ENCODE measurements at places on chromosomes 11 and 22. TPM values are rescaled to one million over a fixed set of nuclear protein-coding genes. Genes with fewer than 3 reads are reported as not detected.

- no peaks in the 10 kb centered on the region for H3K36me3 ChIP-seq
- DNase-seq: no peak
- no peaks in the 10 kb centered on the region for H3K27me3 ChIP-seq
- no peak overlapping the region for H3K27ac ChIP-seq
Observed at GRCh38 chr11:126188332-126189108, 22.9 kb downstream of the RPUSD4 start.

- H3K4me3 ChIP-seq: no peak overlapping the region
- H3K4me1 ChIP-seq: peaks cover 21% of the 10 kb centered on the region
- H3K27ac ChIP-seq: no peak overlapping the region
Observed at GRCh38 chr11:76067099-76067498, 139.2 kb downstream of the WNT11 start.

Gene TSSK2
- 0.59 TPM for total RNA-seq

Gene NFAM1
- 1.4 TPM for total RNA-seq

DNA sequence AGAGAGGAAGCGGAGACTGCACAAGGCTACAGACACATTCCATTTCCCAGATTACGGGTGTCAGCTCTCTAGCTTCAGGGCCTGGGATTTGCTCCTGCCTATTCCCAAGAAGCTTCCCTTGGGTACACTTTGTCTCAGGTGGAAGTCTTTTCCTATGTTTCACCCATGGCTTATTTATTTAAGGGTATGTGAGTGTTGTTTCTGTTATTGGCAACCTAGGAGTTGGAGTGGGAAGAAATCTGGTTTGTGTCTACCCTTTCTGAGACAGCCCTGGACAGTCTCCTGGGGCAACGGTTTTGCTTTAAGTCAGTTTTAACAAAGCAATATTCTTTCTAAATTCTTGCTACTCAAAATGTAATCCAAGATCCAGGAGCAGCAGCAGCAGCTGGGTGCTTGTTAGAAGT is 127.0 kb downstream of the MICAL2 start:
- H3K4me1 ChIP-seq: peaks cover 48% of the 10 kb centered on the region
- peak overlapping the region; percentile 41 for H3K27ac ChIP-seq
- peak; percentile 26 for DNase-seq
- H3K27me3 ChIP-seq: no peaks in the 10 kb centered on the region

- H3K4me1 ChIP-seq: no peaks in the 10 kb centered on the region
- H3K27ac ChIP-seq: no peak overlapping the region
- no peak for DNase-seq
- H3K27me3 ChIP-seq: no peaks in the 10 kb centered on the region
- H3K36me3 ChIP-seq: no peaks in the 10 kb centered on the region
Observed at GRCh38 chr11:35334385-35335090, 84.8 kb downstream of the SLC1A2 start.

DNA sequence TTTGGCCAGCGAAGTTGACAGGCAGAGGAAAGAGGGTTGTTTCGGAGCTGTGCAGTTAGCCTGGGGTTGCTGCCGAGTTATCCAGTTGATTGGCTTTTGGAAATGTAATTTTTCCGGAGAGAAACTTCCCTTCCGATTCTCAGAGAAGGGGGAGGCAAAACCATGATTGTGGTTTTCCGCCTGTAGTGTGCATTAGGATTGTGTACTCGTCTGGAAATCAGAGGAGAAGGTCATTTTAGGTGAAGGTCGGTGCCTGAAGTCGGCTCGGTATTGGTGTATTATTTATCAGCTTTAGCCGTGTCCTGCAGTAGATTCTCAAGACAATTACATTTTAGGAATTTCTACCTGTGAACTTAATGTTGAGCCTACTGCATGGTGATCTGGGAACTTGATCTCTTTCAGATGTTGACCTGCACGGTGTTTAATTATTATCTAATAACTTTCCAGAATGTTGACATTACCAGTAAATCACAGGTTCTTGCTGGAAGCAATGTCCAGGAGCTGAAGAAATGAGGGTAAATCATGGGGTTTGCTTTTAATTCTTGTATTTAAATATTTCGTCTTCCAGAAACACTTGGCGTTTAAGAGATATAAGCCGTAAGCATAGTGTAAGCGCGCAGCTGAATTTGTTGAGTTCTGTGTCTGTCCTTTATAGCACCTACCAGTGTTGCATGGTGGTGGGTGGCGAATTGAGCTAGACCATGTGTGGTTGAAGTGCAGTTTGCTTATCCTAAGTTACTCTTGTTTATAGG is 1.3 kb downstream of the ARHGEF12 start:
- peaks cover 41% of the 10 kb centered on the region for H3K4me1 ChIP-seq
- H3K4me3 ChIP-seq: peak overlapping the region; percentile 65
- H3K27ac ChIP-seq: peak overlapping the region; percentile 99
- H3K27me3 ChIP-seq: no peaks in the 10 kb centered on the region

- H3K27me3 ChIP-seq: no peaks in the 10 kb centered on the region
- H3K4me1 ChIP-seq: no peaks in the 10 kb centered on the region
- H3K36me3 ChIP-seq: no peaks in the 10 kb centered on the region
- H3K4me3 ChIP-seq: no peak overlapping the region
- no peak overlapping the region for H3K27ac ChIP-seq
Observed at GRCh38 chr11:129323896-129324502, 51.6 kb upstream of the BARX2 start.

Gene TEX54
- not detected for total RNA-seq

Gene MRGPRX3
- total RNA-seq: not detected

Gene NPAS4
- total RNA-seq: not detected

Gene APOBEC3C
- 8.4 TPM for total RNA-seq

GRCh38 chr22:39943953-39944872 is 16.0 kb upstream of the TMA7B start:
- DNase-seq: no peak
- no peaks in the 10 kb centered on the region for H3K36me3 ChIP-seq
- H3K27me3 ChIP-seq: no peaks in the 10 kb centered on the region
- peaks cover 68% of the 10 kb centered on the region for H3K4me1 ChIP-seq
- H3K4me3 ChIP-seq: no peak overlapping the region

Gene NAGA
- total RNA-seq: 37.3 TPM

DNA sequence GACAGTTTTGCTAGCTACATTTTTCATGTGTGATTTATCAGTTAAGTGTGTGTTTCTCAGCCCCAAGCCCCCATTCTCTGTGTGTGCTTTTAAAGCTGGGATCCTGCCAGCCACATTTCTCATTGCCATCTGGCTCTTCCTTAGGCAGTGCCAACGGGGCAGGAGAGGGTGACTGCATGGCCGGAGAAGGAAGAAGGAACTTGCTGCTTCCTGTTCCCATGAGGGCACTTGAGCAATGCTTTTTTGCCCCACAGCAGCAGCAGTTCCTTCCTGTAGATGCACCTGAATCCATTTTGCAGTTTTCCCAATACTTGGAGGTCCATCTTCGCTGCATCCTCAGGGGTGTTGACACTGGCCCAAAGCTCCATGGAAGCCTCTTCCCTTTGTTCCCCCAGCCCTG is 37.5 kb downstream of the TNRC6B start:
- H3K36me3 ChIP-seq: no peaks in the 10 kb centered on the region
- H3K27ac ChIP-seq: no peak overlapping the region
- H3K4me3 ChIP-seq: no peak overlapping the region

GRCh38 chr11:1786466-1786865 is 22.7 kb upstream of the CTSD start:
- no peaks in the 10 kb centered on the region for H3K4me1 ChIP-seq
- no peaks in the 10 kb centered on the region for H3K27me3 ChIP-seq
- H3K27ac ChIP-seq: no peak overlapping the region
- H3K36me3 ChIP-seq: no peaks in the 10 kb centered on the region

Gene KDM4D
- total RNA-seq: 1.2 TPM

Gene PIH1D2
- total RNA-seq: 12.8 TPM

Gene TESMIN
- 10.6 TPM for total RNA-seq

DNA sequence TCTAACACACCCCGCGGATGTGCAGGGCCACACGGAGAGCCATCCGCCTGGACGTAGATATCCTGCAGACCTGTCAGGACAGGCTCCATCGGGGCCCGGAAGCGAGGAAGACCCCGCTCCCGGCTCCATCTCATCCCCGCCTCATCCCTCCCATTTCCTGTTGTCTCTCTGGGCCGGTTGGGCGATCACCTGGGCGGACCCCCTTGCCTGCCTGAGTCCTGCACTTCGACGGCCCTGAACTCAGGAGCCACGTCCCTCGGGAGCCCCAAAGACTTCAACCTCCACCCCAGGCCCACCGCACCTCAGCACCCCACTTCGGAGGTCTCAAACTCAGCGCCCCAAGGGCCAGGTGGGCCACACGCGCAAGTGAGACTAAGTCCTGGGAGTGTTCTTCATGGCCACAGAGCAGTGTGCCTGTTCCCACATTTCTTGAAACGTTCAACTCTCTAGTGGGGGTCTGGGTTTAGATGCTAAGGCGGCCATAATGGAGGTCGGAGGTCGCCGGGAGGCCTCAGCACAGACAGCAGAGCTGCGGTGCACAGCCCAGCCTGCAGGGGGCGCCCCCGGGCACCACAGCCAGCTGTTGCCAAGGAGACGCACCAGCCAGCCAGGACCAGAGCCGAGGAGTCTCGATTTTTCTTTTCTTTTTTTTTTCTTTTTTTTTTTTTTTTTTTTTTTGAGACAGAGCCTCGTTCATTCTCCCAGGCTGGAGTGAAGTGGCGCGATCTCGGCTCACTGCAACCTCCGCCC is 26.0 kb upstream of the FADD start:
- H3K4me1 ChIP-seq: no peaks in the 10 kb centered on the region
- H3K36me3 ChIP-seq: no peaks in the 10 kb centered on the region
- H3K4me3 ChIP-seq: no peak overlapping the region
- no peak overlapping the region for H3K27ac ChIP-seq

Gene TRIM51
- not detected for total RNA-seq

DNA sequence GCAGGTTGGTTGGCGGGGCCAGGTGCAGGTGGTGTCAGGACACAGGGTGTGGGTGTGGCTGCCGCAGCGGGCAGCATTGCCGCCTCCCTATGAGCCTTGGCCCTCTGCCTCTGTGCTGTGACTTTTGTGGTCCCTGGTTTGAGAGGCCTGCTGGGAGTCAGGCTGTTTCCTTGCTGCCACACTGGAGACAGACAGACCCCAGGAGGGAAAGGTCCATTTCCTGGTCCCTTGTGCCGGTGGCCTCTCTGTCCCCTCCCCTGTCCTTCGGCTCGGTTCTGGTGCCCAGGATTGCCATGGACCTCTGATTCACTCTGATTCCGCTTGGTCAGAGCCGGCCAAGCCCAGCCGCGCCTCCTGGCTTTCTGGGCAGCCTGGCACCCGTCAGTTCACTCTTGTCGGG is 196.9 kb downstream of the TBC1D22A start:
- H3K27ac ChIP-seq: no peak overlapping the region
- no peak for DNase-seq
- no peaks in the 10 kb centered on the region for H3K27me3 ChIP-seq
- no peak overlapping the region for H3K4me3 ChIP-seq
- H3K4me1 ChIP-seq: no peaks in the 10 kb centered on the region
- H3K36me3 ChIP-seq: no peaks in the 10 kb centered on the region

DNA sequence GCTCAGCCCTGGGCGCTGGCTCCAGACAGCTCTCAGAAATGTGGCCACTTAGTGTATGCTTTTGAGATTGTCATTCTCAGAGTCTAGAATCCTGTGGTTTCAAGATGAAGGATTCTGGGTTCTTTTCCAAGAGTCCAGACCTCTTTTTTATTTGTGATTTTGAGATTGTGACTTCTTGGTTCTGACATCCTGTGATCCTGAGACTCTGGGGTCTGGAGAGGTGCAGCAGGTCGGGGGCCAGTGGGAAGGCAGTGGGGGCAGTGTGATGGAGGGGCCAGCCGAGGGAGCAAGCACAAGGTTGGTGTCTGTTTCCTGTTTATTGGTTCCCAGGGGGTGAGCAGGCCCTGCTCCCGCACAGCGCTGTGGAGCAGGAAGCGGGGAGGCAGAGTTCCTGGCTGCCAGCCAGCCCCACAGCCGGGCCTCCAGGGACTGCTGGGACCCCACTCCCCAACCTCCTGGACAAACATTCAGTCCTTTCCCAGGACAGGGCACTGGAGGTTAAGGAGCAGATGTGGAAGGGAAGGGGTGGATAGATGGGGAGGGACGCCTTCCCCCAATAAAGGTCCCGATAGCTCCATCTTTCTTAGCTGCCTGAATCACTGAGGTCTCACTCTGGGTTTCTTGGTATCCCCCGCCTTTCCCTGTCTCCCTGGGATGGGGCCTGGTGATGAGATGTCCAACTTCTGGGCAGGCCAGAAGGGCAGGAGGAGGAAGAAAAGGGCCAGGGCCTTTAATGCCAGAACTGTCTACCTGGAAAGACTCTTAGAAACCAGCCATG is 13.7 kb downstream of the ARHGEF17 start:
- H3K36me3 ChIP-seq: no peaks in the 10 kb centered on the region
- peak; percentile 51 for DNase-seq
- H3K4me1 ChIP-seq: peaks cover 65% of the 10 kb centered on the region
- no peaks in the 10 kb centered on the region for H3K27me3 ChIP-seq
- H3K4me3 ChIP-seq: no peak overlapping the region

DNA sequence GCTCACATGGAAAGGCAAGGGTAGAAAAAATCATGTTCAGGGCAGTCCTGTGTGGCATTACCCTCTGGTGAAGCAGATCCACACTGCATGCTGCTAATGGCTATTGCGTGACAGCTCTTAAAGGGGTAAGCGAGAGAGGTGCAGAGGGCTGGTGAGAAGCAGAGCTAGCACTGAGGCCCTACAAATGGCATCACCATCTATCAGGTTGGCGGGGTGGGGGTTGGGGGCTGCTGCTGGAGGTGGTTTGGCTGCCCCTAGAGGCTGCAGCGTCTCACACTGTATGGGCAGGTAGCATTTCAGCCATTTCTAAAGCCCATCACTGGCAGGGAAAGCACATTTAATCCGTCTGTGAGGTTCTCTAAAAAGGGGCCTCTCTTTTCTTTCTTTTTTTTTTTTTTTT is 16.9 kb upstream of the TMA7B start:
- no peaks in the 10 kb centered on the region for H3K27me3 ChIP-seq
- no peak for DNase-seq
- peaks cover 64% of the 10 kb centered on the region for H3K4me1 ChIP-seq
- no peak overlapping the region for H3K4me3 ChIP-seq

GRCh38 chr11:5591613-5592012 is 4.8 kb upstream of the TRIM6 start:
- H3K4me3 ChIP-seq: no peak overlapping the region
- H3K36me3 ChIP-seq: no peaks in the 10 kb centered on the region
- H3K27ac ChIP-seq: no peak overlapping the region
- DNase-seq: no peak
- H3K4me1 ChIP-seq: peaks cover 5% of the 10 kb centered on the region
- H3K27me3 ChIP-seq: no peaks in the 10 kb centered on the region

DNA sequence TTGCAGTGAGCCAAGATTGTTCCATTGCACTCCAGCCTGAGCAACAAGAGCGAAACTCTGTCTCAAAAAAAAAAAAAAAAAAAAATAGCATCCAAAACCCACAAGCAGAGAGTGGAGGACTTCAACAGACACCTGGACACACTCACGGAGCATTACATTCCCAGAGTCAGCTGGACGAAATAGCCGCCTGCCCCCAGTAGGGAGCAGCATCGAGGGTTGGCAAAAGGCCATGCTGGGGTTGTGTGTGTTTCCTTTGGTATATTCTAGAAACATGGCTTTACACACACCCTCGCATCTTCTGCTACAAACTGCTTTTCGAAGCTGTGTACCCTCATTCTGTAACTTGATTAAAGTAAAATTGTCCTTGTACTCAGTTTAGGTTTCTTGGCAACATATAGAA is 5.3 kb downstream of the ADA2 start:
- H3K27me3 ChIP-seq: no peaks in the 10 kb centered on the region
- no peak overlapping the region for H3K4me3 ChIP-seq
- H3K36me3 ChIP-seq: no peaks in the 10 kb centered on the region
- peak; percentile 72 for DNase-seq

Gene DNAJB13
- not detected for total RNA-seq

Gene FGF4
- total RNA-seq: not detected
